ENCODE measurements at places on chromosomes 2 and 18. TPM values are rescaled to one million over a fixed set of nuclear protein-coding genes. Genes with fewer than 3 reads are reported as not detected.

DNA sequence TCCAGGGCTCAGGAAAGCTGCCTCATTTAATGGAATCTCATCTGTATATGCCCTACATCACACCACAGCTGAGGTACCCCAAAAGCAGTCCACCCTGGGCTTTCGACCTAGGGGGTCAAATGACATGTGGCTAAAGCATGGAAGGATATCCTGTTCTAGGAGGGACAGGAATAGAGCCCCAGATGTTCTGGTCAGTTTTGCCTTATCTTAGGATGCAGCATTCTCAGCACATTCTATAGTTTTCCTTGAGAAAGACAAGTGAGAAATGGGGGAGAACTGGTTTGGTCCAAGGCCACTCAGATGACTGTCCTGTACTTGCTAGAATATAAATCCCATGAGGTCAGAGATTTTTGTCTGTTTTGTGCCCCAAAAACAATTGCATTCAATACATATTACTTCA is 688.0 kb upstream of the ZEB2 start:
- no peak for DNase-seq

The RTN4 gene
- total RNA-seq, result 292 TPM

DNA sequence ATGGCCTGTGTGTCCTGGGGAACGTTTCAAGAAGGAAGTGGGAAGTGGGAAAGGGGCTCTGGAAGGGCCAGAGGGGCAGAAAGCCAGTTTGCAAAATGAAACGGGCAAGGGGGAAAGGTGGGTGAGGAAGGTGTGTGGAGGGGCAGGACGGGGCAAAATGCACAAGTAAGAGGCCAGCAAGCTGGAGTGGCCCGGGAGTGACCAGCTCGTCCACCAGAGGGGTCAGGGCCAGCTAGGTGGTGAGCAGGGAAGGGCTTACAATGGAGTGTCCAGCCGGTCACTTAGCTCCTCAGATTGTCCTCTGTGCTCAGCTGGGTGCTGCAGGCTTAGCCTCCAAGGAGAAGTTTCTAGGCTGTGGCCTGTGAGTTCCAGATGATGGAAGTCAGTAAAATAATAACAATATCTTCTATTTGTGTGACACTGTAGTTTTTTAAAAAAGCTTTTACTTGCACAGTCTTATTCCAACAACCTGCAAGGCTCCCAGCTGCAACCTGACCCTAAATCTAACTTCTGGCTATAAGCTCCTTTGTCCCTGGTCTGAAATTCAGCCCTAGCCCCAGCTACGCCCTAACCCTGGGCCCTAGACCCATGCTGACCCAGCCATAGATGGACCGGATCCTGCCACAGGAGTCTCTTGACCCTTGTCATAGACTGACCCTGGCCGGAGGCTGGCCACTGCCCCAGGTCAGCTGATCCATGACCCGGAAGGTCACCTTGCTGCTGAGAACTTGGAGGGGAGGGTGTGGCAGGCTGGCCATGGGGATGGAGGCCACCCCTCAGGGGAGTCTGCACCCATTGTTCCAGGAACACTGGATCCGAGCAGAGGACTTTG is 29.2 kb downstream of the MYO7B start:
- DNase-seq, result no peak

DNA sequence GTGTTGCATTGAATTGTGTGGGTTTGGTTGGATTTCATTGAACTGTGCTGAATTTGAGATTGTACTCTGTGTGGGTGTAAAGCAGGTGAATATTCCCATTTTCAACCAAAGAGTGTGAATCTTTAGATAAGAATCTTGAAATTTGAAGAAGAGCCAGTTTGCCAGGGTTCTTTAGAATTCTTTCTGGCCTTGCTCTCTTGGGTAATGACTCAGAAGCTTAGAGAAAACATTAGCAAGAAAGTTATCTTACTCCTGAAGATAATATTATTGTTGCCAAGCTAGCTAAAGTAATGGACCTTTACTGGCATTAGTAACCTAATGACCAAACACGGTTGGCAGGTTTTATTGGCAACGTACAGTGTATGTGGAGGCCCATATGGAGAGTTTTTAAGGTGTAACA is 46.4 kb upstream of the SIX3 start:
- DNase-seq, result no peak

DNA sequence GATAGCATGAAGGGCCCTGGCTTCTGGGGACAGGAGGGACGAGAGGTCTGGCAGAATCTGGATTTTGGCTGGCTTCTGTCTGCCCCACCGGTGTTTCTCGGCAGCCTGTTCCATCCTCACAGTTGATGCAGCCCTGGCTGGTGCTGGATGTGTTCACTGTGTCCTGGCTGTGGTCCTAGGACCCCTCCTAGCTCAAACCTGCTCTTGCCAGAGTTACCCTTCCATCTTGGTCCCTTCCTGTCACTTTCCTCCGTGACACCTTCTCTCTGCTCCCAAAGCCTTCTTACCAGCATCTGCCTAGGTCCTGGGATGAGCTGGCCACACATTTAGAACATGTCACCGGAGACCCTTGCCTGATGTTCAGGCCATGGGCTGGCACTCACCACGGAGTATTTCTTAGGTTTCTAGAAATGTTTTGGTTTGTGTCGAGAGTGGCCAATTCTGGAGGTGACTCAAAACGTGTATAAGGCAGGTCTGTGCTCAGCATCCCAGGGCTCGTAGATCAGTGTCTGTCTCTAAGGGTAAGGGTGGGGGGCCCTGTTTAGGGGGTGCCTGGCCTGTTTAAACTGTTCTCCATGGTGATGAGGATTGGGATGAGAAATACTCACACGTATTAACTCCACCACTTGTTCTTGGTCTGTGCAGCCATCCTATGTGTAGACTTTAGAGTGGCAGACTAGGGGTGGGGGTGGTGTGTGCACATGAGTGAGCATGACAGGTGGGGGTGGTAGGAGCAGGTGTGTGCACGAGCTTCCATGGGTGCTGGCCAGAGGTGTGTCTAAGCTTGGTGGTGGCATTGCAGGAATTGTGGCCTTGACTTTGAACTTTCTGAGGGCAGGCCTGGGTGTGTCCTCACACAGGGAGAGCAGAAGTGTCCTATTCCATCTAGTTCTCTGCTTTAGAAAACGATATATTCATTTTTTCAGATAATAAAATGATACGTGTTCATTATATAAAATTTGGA is 162.7 kb downstream of the DYSF start:
- peak; percentile 6 for DNase-seq
